ENCODE measurements at places on chromosomes 7 and 10. TPM values are rescaled to one million over a fixed set of nuclear protein-coding genes. Genes with fewer than 3 reads are reported as not detected.

LRRN3 gene
- total RNA-seq = 10.5 TPM

PAX4 gene
- total RNA-seq = not detected

NCOA4 gene
- total RNA-seq = 204 TPM

ERVW-1 gene
- not detected for total RNA-seq

ATAD1 gene
- total RNA-seq = 40.5 TPM

CCDC3 gene
- 4.5 TPM for total RNA-seq

PRLHR gene
- not detected for total RNA-seq

MYOZ1 gene
- 0.19 TPM for total RNA-seq

TLX1 gene
- not detected for total RNA-seq

LRIT2 gene
- total RNA-seq = not detected

TET1 gene
- 4.2 TPM for total RNA-seq

CALML3 gene
- total RNA-seq = not detected

NPVF gene
- not detected for total RNA-seq

FAS gene
- total RNA-seq = 79.2 TPM

EVX1 gene
- total RNA-seq = not detected

PIK3CG gene
- total RNA-seq = 0.19 TPM

POLR2J2 gene
- total RNA-seq = 1.7 TPM

PRF1 gene
- not detected for total RNA-seq

HOXA2 gene
- 0.28 TPM for total RNA-seq

HTRA1 gene
- 232 TPM for total RNA-seq

PIP gene
- total RNA-seq = 0.38 TPM

LIPJ gene
- total RNA-seq = not detected

ITIH5 gene
- 1.4 TPM for total RNA-seq

NAT16 gene
- total RNA-seq = not detected

ICA1 gene
- not detected for total RNA-seq

PNLIPRP3 gene
- not detected for total RNA-seq

AQP1 gene
- 152 TPM for total RNA-seq

ZNF248 gene
- 4.6 TPM for total RNA-seq

ADAM12 gene
- 21.3 TPM for total RNA-seq

VAX1 gene
- total RNA-seq = not detected

CXCL12 gene
- 75.3 TPM for total RNA-seq
